ENCODE measurements at places on chromosomes 12 and 14. TPM values are rescaled to one million over a fixed set of nuclear protein-coding genes. Genes with fewer than 3 reads are reported as not detected.

Gene MYF5
- total RNA-seq = not detected

GRCh38 chr12:121465921-121466793 lies 66.2 kb downstream of the RNF34 start:
- no peak for DNase-seq

GRCh38 chr14:78673845-78674244 lies 503.7 kb downstream of the NRXN3 start:
- DNase-seq = no peak

- no peak for DNase-seq
Observed at GRCh38 chr12:92088805-92089204, 56.8 kb downstream of the BTG1 start.
